ENCODE measurements at places on chromosomes 13 and 19.

DNA sequence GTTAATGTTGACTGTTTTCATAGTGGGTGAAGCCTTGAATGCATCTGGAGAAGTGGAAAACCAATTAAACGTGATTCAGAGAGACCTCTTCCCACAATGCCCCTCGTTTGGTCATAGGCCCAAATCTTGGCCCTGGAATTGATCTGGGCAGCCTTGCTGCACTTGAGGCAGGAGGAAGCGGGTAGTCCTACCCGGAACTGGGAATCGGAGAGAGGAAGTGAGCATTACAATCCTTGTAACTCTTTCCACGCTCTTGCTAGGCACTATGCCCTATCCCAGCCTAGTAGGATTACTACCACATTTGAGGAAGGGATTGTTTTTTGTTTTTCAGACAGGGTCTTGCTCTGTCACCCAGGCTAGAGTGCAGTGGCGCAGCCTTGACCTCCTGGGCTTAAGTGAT, 3.6 kb downstream of the KCNK6 start:
- no peak for DNase-seq

DNA sequence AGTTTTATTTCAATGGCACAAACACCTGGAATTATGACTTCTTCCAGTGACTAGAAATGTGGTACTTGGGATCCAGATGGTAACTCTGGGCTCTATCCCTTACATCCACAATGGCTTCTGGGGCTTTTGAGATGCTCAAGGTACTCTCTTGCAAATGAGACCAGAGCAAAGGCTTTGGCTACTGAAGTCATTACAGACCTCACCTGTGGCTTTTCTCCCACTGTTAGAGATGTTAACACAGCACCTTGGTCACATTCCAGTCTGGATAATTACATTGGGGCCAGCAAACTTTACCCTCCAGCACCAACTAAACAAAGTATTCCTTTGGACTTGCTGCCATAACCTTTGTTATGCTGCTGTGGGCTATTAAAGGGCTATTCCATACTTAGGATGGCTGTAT, 6.1 kb downstream of the ENOX1 start:
- no peak for DNase-seq

GRCh38 chr19:51372649-51373504, at the start of gene NKG7:
Gene NKG7, minus strand, starts transcription at chr19:51372654. Its CDS starts 119 bp downstream, at chr19:51372535.
- DNase-seq = no peak

GRCh38 chr19:41702171-41702651, 6.2 kb upstream of the CEACAM5 start:
- peak; percentile 20 for DNase-seq

GRCh38 chr13:61684976-61685681, 269.5 kb upstream of the PCDH20 start:
- DNase-seq = no peak

DNA sequence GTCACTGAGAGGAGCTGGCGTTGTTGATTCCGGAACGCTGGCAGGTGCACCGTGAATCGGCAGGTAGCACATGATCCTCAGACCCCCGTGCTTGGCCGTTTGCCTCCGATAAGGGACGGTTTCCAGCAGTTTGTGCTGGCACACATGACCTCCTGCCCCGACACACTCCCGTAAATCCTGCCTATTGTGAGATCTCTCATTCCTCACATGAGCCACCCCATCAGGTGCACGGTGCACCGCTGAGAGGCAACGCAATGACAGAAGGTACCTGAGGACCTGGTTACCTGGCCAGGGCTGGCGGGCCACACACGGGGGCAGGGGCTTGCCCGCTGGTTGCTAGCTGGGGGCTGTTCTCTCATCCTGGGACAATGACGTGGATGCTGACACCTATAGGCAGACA, 2.1 kb upstream of the ADPRHL1 start:
- DNase-seq = no peak

GRCh38 chr19:5430237-5430636, 25.0 kb upstream of the ZNRF4 start:
- DNase-seq = no peak

GRCh38 chr19:33208371-33208895, 14.3 kb downstream of the LRP3 start:
- no peak for DNase-seq

DNA sequence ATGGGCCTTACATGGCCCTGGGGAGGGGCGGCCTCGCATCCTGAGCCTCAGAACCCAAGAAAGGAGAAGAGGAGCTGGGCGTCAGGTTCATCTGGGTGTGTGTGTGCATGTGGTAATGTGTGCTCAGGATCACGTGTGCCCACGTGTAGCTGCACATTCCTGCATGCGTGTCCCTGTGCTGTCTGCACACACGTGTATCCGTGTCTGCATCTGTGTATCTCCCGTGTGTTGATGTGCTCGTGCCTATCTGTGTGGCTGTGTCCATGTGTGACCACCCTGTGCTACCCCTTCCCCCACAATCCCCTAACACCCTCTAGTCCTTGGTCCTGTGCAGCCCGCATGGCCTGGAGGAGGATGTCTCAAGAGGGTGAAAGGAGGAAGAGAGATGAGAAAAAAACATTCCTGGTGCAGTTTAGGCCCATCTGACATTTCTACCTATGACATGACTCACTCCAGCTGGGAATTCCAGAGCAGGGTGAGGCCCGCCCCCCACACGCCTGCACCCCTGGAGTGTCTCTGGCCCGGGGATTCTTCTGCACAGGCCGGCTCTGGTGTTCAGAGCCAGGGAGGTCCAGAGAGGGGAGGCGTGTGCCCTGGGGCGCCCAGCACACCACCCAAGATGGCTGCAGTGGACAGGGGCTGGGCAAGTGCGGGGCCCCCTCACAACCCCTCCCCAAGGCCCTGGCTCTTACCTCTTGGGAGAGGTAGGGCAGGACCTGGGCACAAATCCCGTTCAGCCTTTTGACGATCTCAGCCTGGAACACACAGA, 7.1 kb downstream of the TLE5 start:
- DNase-seq = no peak

DNA sequence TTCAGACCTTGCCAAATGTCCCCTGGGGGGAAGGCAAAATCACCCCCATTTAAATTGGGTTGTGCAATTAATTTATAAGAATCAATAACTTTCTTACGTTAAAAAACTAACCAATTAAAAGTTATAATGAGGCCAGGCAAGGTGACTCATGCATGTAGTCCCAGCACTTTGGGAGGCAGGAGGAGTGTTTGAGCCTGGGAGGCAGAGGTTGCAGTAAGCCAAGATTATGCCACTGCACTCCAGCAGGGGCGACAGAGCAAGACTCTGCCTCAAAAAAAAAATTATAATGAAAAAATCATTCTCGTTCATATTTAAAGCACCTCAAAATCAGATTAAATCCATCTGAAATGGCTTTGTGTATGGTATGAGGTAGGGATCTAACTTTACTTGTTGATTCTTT, 18.4 kb upstream of the SIGLEC14 start:
- peak; percentile 4 for DNase-seq

- DNase-seq = peak; percentile 36
Observed at GRCh38 chr13:47454986-47455385, 546.1 kb downstream of the SUCLA2 start.

- no peak for DNase-seq
Observed at GRCh38 chr19:42198676-42199439, 18.6 kb downstream of the DEDD2 start.

DNA sequence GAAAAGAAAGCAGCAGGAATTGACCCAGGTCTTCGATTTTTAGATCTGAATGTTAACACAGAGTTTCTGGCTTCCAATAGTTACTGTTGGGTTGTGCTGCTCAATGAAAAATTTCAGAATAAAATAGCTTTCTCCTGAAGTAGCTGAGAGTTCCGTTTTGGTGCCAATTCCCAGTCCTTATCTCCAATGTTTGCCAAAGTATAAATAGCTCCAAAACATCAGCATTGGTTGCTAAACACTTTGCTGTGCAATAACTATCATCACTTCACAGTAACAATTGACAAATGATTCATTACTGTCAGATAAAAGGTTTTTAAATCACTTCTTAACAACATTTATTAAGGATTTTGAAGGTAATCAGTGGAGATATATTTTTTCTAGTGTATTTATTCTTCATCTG, 446.0 kb downstream of the PCDH20 start:
- no peak for DNase-seq

DNA sequence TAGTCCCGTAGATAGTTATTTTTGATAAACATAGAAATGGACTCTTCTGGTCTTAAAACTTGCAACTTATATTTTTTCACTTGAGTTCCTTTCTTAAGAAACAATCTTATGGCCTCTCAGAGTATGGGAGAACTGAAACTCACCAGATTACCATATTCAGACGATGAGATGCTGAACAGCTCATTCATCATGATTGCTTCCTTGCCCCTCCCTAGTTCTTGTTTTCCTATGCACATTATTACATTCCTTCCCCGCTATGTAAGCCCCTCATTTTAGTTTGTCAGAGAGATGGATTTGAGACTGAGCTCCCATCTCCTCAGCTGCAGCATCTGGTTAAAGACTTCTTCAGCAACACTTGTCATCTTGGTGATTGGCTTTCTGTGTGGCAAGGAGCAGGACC, 158.5 kb downstream of the SLITRK6 start:
- DNase-seq = peak; percentile 49

GRCh38 chr13:29581666-29582065, 13.8 kb downstream of the SLC7A1 start:
- DNase-seq = peak; percentile 85

DNA sequence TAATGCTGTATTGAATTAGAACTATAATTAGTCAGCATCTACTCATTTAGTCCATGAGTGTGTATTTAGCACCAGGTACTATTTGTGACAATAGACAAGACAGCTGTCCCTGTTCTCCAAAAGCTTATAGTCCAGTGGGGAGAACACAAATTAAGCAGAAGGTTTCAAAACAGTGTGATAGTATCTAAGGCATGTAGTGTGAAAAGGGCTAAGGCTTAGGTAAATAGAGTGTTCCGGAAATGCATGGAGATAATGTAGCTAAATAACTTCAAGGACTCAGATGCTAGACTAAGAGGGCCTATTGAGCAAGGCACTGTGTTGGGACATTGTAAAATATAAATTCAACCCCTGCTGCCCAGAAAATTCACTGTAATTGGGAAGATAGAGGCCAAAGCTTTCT, 144.1 kb upstream of the MIR17HG start:
- no peak for DNase-seq

DNA sequence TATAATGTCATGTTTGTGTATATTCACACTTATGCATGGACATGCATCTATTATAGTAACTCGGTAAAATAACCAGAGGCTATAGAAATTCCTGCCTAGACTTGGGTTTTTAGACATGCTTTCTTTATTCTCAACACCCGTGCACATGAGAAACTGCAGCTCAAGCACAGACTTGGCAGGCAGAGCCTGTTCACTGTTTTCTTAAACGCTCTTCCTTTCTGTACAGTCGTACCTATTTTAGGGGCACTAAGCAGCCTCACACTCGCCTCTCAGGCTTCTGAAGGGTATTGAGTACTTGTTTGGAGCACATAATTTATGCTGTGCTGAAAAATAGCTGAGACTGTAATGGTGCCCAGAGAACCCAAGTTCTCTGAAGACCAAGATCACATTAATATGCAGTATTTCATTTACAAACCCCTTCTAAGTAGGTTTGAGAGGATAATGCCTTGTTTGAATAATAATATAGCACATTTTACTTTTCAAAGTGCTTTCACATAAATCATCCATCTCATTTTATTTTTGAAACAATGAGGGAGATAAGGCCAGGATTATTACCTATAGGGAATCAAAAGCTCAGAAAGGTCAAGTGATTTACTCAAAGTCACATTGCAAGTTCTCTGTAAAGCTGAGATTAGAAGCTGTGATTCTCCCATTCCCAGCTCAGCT, 429.9 kb downstream of the SPRY2 start:
- no peak for DNase-seq

- DNase-seq = no peak
Observed at GRCh38 chr13:102700088-102701031, 5.5 kb upstream of the METTL21C start.

- DNase-seq = no peak
Observed at GRCh38 chr19:41133260-41133659, 19.0 kb downstream of the CYP2F1 start.

GRCh38 chr19:18629166-18630088, 7.4 kb upstream of the KLHL26 start:
- DNase-seq = no peak

DNA sequence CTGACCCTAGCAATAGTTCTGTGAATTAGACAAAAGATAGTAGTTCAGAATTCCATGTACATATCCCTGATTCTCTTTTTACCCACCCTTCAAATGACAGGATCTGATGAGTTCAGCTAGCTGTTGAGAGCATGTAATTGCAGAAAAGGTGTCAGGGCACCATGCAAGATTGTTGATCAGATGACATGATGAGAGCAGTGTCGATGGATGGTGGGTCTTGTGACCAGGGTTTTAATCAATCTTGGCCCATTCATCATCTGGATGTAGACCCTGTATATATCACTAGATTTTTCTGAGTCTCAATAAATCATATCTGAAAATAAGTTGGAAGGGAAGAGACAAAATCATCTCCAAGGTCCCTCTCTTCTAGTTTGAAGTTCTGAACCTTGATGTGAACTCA, 379.0 kb downstream of the OXGR1 start:
- no peak for DNase-seq

GRCh38 chr13:73608711-73609485, 525.3 kb downstream of the KLF12 start:
- no peak for DNase-seq

GRCh38 chr19:54164369-54165068, 5.0 kb upstream of the LENG1 start:
- DNase-seq = peak; percentile 49

GRCh38 chr19:1206150-1206863, 729 bp downstream of the STK11 start:
- no peak for DNase-seq

- DNase-seq = no peak
Observed at GRCh38 chr19:18167975-18168645, 5.5 kb upstream of the IFI30 start.

GRCh38 chr13:29771247-29771646, 79.2 kb downstream of the UBL3 start:
- DNase-seq = peak; percentile 23

DNA sequence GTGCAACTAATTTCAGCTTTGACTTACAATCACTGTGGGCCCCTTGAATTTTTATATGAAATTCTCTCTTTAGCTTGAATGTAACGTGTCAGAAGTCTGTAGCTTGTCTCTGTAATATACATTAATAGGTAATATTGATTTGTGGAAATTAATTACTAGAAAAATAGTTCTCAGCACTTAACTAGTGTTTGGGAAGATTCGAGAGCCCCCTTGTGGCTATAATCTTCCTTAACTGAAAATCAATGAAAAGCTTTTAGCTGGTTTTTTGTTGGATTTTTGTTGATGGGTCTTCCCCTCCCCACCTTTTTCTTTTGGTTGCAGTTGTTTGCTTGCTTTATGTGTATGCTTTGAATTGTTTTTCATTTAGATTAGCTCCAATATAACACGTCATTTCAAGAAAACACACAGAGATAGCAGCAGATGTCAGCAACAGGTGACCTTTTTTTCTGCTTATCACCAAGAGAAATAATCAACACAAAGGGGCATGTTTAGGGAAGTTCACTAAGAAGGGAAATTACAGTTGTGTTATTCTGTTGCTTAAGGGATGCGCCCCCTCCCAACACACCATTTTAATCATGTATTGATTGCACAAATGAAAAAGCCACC, 176.8 kb downstream of the OXGR1 start:
- peak; percentile 1 for DNase-seq
